Lower lobe of right lung (tissue), 2 donors: ENCODE measurements at places on chromosomes 1 and 21.
A peak's percentile ranks its signal among the peaks of the same experiment; 100 is the strongest.

- DNase-seq = peak; percentile 70
- H3K27me3 ChIP-seq = peaks cover 4% of the 10 kb centered on the region
- no peaks in the 10 kb centered on the region for H3K36me3 ChIP-seq
- H3K27ac ChIP-seq = peak overlapping the region; percentile 69
Measured at GRCh38 chr1:201739492-201740085, 89.4 kb upstream of the IPO9 start.

DNA sequence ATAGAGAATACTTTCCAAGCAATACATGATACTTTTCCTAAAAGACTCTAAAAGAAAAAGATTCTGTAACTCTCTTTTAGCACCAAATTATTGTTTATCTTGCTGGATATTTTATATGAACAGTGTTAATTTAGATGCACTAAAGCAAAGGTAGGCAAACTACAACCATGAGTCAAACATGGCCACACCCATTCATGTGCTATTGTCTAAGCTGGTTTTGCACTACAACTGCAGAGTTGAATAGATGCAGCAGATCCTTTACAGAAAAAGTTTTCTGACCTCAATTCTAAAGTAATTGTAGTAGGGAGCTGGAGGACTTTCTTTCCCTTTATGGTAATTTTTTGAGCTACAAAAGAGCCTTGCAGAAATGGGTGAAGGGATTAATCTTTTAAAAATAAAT lies 19.4 kb downstream of the BLZF1 start:
- no peak for DNase-seq
- no peaks in the 10 kb centered on the region for H3K27me3 ChIP-seq
- H3K4me1 ChIP-seq = no peaks in the 10 kb centered on the region
- H3K4me3 ChIP-seq = no peak overlapping the region
- no peak overlapping the region for H3K27ac ChIP-seq
- H3K36me3 ChIP-seq = peaks cover 92% of the 10 kb centered on the region

DNA sequence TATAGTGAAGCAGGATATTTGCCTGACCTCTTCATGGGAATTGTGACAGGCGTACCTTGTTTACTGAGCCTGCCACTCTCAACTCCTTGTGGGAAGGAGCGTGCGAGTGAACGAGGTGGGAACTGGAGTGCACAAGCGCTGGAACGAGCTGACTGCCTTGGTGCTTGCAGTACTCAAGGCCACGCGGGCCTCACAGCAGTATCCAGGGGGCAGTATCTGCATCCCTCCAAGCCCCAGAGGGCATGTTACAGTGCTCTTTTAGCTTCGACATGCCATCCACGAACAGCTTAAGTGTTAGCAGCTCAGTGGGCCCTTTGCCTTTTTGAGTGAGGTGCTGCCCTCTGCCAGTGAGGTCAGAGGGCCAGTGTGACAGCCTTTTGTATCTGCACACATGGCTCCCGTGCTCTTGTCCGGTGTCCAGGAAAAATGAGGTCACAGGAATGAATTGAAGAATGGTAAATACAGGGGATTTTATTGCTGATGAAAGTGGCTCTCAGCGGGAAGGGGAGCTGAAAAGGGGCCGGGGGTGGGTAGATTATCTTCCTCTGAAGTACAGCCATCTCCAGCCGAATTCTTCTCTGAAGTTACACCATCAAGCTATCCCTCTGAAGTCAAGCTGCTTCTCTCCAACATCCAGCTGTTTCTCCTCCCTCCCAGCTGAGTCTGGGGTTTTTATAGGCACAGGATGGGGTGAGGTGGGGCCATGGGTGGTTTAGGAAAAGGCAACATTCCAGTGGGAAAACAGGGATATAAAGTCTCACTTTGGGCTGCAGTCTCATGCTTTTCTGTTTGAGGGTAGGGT lies 69.3 kb downstream of the EPB41 start:
- no peaks in the 10 kb centered on the region for H3K27me3 ChIP-seq
- peaks cover 10% of the 10 kb centered on the region for H3K36me3 ChIP-seq
- H3K4me1 ChIP-seq = no peaks in the 10 kb centered on the region
- no peak overlapping the region for H3K4me3 ChIP-seq
- peak; percentile 73 for DNase-seq
- H3K27ac ChIP-seq = no peak overlapping the region

DNA sequence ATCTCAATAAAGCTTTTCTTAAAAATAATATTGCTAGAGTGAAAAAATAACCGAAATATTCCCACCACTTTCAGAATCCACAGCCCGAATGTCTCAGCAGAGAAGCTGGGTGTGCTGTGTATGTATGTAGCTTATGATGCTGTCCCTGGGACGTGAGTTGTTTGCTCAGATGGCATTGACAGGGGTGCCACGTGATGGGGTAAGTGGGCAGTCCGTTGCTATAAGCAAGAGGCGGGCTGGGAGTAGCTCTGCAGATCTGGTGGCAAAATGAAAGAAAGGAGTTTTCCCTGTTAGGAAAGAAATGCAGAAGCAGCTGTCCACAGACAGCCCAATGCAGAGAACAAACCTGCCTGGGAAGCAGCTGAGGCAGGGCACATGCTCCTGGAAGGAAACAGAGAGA lies 3.8 kb upstream of the FAM20B start:
- H3K4me3 ChIP-seq = no peak overlapping the region
- no peaks in the 10 kb centered on the region for H3K36me3 ChIP-seq
- peak; percentile 54 for DNase-seq
- H3K27me3 ChIP-seq = no peaks in the 10 kb centered on the region

- no peak overlapping the region for H3K27ac ChIP-seq
- H3K27me3 ChIP-seq = no peaks in the 10 kb centered on the region
- no peak for DNase-seq
- no peaks in the 10 kb centered on the region for H3K4me1 ChIP-seq
Measured at GRCh38 chr21:32578107-32578691, 7.1 kb downstream of the TCP10L start.

- H3K4me1 ChIP-seq = peaks cover 30% of the 10 kb centered on the region
- DNase-seq = peak; percentile 64
- no peaks in the 10 kb centered on the region for H3K36me3 ChIP-seq
- H3K27me3 ChIP-seq = no peaks in the 10 kb centered on the region
Measured at GRCh38 chr1:223700942-223701637, 11.2 kb upstream of the CAPN2 start.

DNA sequence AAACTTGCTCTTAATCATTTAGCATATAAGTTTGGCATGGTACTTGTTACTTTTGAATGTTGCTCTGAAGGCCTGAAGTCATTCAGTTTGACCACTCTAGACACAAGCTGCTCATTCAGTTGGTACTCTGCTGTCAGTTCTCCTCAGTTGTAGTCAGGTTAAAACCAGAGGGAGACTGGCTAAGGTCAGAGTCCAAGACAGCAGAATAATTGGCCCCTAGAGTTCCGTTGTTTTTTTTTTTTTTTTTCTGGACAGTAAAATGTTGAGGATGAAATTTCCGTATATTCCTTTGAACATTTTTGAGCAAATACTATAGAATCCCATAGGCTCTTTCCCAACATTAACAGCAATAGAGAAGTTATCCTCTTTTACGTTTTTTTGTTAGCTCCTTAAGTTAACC lies 9.4 kb downstream of the ZBTB40 start:
- DNase-seq = no peak
- H3K4me1 ChIP-seq = no peaks in the 10 kb centered on the region
- H3K36me3 ChIP-seq = no peaks in the 10 kb centered on the region
- no peaks in the 10 kb centered on the region for H3K27me3 ChIP-seq
- no peak overlapping the region for H3K4me3 ChIP-seq

GRCh38 chr1:172169836-172170235 lies 250.6 kb upstream of the C1orf105 start:
- no peaks in the 10 kb centered on the region for H3K27me3 ChIP-seq
- no peak for DNase-seq
- no peaks in the 10 kb centered on the region for H3K36me3 ChIP-seq
- H3K4me3 ChIP-seq = no peak overlapping the region
- H3K27ac ChIP-seq = no peak overlapping the region

DNA sequence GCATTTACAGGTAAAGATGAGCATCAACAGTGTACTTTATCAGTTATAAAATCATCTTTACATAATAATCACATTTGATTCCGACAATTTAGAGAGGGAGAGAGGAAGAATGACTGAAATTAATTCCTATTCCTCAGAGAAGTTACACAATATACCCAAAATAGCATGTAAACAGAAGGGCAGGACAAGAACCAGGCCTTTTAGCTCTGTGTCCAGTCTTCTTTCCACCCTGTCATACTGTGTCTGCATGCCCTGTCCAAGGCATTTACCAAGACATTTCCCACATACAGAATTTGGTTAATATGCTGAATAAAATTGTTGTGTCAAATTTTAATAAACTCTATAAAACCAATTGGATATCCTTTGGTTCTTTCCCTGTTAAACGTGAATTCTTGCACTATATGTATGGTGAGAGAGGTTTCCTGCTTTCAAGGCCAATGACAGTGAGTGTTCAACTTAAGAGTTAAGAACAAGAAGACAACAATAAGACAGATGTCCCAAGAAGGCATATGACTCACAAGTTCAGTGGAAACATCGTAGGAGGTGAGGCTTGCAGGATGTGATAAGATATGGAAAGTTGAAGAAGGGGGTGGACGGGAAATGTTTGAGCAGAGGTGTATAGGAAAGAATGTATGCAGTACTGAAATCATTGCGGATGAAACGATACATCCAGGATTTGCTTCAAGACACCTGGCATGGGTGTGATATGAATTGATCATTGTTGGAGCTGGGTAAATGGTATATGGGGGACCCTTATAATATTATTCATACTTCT lies 20.8 kb downstream of the LRRC8B start:
- no peaks in the 10 kb centered on the region for H3K36me3 ChIP-seq
- no peak overlapping the region for H3K27ac ChIP-seq
- DNase-seq = no peak
- no peaks in the 10 kb centered on the region for H3K27me3 ChIP-seq

DNA sequence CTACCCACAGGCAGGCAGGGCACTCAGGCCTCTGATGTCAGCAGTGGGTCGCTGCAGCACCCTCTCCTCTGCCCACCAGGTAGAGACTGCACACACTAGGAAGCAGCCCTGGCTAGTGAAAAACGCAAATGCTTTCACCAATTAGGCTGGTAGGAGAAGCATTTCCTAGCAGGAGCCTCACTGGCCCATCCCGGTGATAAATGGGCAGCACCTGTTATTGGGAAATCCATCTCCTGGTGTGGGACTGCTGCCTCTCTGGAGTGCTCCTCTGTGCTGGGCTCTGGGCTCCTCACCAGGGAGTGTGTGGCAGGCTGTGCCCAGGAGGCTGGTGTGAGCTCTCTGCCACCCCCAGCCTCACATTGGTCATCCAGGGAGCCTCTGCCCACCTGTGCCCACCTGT lies 28.6 kb downstream of the LRP8 start:
- no peaks in the 10 kb centered on the region for H3K27me3 ChIP-seq
- no peak overlapping the region for H3K27ac ChIP-seq
- no peaks in the 10 kb centered on the region for H3K4me1 ChIP-seq
- DNase-seq = no peak
- H3K36me3 ChIP-seq = no peaks in the 10 kb centered on the region

GRCh38 chr21:29991624-29992023 lies 51.8 kb upstream of the GRIK1 start:
- H3K4me1 ChIP-seq = no peaks in the 10 kb centered on the region
- H3K27ac ChIP-seq = no peak overlapping the region
- no peaks in the 10 kb centered on the region for H3K27me3 ChIP-seq
- DNase-seq = no peak
- no peak overlapping the region for H3K4me3 ChIP-seq

DNA sequence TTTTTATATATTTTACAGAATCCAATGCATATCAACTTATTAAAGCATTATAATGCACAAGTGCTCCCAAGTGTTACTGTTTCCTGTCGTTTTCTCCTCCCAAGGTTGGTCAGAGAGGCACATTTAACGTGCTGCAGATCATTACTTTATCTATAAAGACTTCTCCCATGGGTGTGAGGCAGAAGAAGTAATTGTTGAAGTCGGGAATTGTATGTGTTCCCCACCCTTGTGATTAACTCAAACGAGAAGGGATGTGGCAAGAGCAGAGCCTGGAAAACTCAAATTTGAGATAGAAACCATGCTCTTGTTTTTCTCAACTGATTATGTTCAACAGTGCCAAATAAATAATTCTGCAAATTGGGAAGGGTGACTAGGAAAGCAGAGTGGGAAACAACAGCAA lies 412.5 kb upstream of the ADAMTS5 start:
- no peak overlapping the region for H3K27ac ChIP-seq
- H3K4me3 ChIP-seq = no peak overlapping the region
- H3K4me1 ChIP-seq = no peaks in the 10 kb centered on the region
- DNase-seq = no peak
- H3K36me3 ChIP-seq = no peaks in the 10 kb centered on the region

DNA sequence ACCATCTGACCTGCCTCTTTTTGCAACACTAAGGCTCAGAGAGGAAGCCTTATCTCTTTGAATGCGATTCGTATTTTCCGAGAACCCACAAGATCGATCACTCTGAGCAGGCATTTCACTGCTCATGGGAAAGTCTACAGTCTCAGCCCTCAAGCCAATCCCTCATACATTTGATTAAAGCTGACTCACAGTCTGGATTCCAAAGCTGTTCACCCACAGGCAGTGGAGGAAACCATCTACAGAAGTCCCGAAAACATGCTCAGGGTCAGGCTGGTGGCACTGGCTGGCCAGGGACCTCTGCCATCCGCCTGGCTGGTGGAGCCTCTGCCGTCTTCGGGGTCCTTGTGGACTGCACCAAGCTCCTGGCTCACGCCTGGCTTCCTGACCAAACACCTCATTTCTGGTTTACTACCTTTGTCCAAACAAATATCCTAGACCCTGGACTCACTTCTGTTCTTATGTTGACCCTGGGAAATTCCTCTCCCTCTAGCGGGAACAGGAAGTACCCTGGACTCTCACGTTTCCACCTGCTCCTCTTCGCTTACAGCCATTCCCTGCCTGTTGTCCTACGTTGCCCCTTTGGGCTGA lies 650.0 kb downstream of the SMYD3 start:
- no peaks in the 10 kb centered on the region for H3K27me3 ChIP-seq
- no peak overlapping the region for H3K4me3 ChIP-seq
- peaks cover 5% of the 10 kb centered on the region for H3K4me1 ChIP-seq

DNA sequence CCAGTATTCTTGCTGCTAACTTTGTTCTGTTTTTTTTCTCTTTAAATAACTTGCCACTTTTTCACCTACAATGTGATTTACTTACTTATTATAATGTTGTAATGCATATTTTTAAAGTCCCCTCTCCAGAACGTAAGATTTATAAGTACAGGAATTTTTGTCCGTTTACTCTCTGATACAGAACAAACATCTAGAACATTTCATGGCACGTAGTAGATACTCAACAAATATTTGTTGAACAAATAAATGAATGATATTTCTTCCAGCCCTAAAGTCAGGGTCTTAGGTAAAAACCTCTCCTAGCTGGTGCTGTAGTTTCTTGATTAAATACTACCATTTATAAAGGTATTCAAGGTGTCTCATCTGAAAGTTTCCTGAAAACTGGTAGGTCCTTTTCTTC lies 125.1 kb downstream of the ZBTB18 start:
- no peaks in the 10 kb centered on the region for H3K27me3 ChIP-seq
- DNase-seq = no peak
- H3K27ac ChIP-seq = no peak overlapping the region
- H3K4me3 ChIP-seq = no peak overlapping the region
